ENCODE measurements at places on chromosomes 16 and 17.

DNA sequence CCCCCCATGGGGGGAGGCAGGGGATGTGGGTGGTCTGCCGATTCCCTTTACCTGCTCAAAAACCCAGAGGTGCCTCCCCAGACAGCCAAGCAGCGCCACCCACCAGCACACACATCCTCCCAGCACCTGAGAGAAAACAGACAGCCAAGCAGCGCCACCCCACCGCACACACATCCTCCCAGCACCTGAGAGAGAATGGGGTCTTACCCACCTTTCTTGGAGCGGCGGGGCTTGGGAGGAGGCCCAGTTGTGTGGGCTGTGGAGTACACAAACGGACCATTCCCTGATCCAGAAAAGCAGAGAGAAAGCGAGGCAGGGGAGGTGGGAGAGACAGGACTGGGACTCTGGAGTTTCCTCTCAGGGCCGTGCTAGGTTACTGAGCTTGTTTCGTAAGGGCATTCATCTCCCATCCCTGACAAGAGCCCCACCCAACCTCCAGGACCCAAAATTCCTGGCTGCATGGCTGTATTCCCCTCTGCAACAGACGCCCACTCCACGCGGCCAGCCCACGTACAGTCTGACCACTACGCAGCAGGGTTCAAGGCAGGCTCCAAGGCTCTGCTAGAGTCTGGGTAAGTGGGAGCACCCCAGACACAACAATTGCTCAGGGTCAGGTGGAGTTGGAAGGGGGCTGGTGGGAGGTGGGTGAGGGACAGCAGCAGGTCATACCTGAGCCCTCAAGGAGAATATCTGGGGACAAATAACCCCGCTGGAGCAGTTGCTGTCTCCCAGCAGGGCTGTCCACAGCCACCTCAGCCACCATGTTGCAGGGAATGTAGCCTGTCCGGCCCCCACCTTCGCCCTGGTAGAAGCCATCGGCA, 22.3 kb downstream of the TSPOAP1 start:
- no peak for DNase-seq

GRCh38 chr16:7350806-7351205, 18.2 kb downstream of the RBFOX1 start:
- no peak for DNase-seq

DNA sequence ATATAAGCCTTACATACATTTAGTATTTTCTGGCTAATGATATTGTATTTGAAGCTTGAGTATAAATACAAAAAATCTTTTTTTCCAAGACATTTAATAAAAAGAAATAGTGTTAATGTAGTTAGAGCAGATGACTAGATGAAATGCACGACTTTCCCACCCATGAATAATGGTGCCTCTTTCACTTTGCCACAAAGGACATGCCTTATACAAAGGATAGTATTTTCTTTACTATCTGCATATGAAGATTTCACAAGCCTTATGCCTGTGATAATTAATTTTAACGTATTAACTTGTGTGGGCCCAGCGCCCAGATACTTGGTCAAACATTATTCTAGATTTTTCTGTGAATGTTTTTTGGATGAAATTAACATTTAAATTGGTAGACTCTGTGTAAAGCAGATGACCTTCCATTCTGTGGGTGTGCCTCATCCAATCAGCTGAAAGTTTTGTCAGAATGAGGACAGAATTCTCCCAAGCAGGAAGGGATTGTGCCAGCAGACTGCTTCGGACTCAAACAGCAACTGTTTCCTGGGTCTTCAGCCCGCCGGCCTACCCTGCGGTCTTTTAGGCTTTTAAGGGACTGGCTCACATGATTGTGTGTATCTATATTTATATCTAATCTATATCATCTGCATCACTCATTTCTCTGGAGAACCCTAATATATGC, 115.4 kb downstream of the USP22 start:
- DNase-seq: no peak

DNA sequence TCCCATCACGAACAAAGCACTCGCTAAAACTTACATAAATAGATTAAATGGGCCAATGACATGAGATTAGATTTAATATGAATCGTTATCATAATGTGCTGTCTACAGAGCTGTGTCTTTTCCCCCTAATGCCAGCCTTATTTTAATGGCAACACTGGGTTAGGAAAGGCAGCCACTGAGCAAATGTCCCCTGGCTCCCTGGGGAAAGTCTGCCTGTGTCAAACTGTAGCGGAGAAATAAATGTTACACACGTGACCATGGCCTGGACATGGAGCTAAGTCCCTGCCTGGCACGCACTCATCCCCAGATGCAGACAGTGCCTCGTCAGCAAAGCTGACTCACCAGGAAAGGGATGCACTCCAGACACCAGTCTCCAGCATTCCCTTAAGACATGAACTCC, 61.3 kb upstream of the SDK2 start:
- DNase-seq: no peak

All from non-pigmented ciliary epithelial cell (primary cell).